T-cell (primary cell): ENCODE measurements at places on chromosomes 1 and 21.
A peak's percentile ranks its signal among the peaks of the same experiment; 100 is the strongest.

- peak; percentile 31 for DNase-seq
Observed at GRCh38 chr1:44031252-44032169, at the start of gene SLC6A9. SLC6A9 (minus strand) TSS chr1:44031462; CDS start chr1:44024277, 7,185 bp downstream.

GRCh38 chr1:161342821-161343220 lies 24.9 kb downstream of the CFAP126 start:
- DNase-seq: no peak

DNA sequence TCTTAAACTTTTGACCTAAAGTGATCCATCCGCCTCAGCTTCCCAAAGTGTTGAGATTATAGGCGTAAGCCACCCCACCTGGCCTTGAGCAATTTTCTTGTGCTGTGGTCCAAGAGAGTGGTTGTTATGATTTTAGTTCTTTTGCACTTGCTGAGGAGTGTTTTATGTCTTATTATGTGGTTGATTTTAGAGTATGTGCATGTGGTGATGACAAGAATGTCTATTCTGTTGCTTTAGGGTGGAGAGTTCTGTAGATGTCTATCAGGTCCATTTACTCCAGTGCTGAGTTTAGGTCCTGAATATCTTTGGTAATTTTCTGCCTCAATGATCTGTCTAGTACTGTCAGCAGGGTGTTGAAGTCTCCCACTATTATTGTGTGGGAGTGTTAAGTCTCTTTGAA lies 11.2 kb upstream of the S100B start:
- DNase-seq: no peak

GRCh38 chr1:151934048-151934493 lies 24.8 kb upstream of the THEM4 start:
- DNase-seq: peak; percentile 28

DNA sequence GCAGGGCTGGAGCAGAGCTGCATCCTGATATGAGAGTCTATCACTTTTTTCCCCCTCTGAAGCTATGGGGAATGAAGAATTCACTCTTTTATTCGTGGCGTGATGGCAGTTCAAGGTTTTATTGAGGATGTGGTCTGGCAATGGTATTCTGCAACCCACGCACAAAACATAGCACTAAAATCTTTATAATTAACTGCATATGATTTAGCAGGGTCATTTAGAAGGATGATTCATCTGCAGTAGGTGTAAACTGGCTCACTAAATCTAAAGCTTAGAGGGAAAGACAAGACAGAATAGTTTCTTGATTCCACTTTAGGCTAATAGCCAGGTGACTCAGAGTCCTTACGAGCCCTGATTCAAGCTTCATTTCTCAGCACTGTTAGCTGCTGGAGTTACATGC lies 25.0 kb upstream of the CHRM3 start:
- no peak for DNase-seq

DNA sequence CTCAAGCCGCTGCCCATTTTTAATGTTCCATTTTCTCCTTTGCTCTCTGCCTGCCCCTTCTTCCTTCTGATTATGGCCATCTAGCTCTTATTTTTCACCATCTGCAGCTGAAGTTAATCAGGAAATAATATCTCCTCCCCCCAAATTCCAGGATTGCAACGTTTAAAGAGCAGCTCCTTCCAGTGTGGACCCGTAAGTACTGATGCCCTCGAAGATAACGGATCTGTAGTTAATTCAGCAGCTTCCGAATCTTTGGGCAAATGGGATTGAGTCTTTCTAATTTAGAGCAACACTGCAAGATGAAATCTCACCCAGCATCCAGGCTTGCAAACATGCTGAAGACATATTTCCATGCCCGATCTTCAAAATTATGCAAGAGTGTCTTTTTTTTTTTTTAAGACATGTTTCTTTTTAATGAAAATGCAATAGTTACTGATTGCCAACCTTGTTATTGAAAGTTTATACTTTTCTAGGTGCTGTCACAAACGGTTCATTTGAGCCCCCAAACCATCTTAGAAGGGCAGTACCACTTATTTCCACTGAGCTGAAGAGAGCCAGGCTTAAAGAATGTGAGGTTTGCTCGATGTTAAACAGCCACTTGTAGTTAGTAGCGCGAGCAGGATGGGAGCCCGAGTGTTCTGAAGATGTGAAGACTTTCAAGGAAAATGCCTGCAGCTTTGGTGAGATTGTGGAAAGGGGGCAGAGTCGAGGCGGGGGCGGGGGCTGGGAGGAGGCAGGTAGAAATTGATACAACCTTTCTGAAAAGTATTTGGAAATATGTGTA lies 10.9 kb upstream of the RCAN3 start:
- DNase-seq: no peak

- DNase-seq: peak; percentile 46
Observed at GRCh38 chr1:2554621-2555387, 1.4 kb upstream of the TNFRSF14 start.

- DNase-seq: no peak
Observed at GRCh38 chr1:208576425-208576824, 332.2 kb upstream of the PLXNA2 start.

DNA sequence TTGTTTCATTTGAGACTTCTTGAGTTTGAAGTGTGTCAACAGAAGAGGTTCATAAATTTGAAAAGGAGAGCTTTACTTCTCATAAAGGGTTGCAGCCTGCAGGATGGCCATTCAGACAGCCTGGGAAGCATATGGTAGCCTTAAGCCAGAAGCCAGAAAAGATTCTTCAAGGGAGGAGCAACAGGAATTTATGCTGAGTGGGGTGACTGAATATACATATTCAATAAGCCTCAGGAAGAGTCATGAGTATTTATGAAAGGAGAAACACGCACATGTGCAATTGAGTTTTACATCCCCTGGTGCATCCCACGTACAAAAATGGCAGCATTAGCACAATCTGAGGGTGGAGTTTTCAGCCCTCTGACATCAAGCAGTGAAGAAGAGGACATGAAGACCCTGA lies 290.2 kb downstream of the KCTD3 start:
- DNase-seq: no peak

- no peak for DNase-seq
Observed at GRCh38 chr1:82565546-82565945, 764.8 kb downstream of the ADGRL2 start.

DNA sequence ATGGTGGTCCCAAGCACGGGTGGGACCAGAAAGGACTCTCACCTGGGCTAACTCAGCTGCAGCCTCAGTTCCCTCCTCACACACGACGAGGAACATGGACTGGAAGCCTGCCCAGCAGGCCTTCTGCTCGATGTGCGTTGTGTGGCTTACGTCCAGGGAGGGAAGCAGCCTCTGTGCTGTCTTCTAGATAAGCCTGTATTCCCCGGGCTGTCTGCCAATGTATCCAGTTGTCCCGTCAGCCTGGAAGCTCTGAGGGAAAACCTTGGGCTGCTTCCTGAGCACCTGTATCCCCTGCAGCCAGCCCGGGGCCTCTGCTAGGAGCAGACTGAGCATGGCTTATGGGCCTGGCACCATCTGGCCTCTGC lies 10.5 kb downstream of the PCSK9 start:
- no peak for DNase-seq

- DNase-seq: peak; percentile 89
Observed at GRCh38 chr1:201019321-201019977, 4.1 kb downstream of the KIF21B start.

GRCh38 chr21:29189353-29189752 lies 58.9 kb downstream of the MAP3K7CL start:
- no peak for DNase-seq

GRCh38 chr1:202329891-202330290 lies 11.8 kb downstream of the UBE2T start:
- no peak for DNase-seq

- DNase-seq: no peak
Observed at GRCh38 chr1:25425098-25426085, 4.8 kb upstream of the RHCE start.

DNA sequence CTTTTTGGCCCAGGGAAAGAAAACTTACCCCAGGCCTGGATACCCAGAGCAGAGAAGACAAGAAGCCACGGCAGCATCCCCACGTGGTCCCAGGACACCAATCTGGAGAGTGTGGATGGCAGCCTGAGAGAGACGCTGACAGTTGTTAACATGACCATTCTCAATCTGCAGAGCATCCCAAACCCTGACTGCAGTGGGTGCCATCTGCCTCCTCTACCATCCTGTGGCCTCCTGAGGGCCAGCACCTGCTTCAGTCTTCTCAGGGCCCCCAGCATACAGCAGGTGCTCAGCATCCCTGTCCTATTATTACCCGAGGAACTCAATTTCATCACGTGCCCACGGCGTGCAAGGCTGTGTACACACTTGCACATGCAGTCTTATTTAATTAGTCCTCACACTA lies 785 bp downstream of the PGLYRP4 start:
- DNase-seq: no peak

DNA sequence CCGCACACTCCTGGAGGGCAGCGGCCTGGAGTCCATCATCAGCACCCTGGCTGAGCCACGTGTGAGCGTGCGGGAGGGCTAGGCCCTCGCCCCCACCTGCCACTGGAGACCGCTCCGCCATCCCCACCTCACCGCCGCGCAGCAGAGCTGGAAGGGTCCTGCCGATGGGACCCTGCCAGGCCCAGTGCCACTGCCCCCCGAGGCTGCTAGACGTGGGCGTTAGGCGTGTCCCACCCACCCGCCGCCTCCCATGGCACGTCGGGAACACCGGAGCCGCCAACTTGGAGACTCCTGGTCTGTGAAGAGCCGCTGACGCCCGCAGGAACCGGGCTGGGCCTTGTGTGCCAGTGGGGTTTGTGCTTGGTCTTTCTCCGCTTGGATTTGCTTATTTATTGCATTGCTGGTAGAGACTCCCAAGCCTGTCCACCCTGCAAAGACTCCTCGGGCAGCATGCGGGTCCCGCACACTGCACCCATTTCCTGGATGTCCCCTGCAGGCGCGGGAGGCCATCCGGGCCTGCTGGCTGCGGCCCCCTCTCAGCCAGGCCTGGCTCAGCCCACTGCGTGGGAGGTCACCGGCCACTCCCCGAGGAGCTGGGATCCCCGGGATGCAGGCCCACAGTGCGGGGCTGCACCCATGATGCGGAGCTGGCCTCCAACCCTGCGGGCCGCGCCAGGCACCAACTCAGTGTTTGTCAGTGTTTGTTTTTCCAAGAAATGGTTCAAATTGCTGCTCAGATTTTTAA lies 6.0 kb downstream of the LY9 start:
- no peak for DNase-seq

GRCh38 chr21:45334591-45335081 lies 46.9 kb upstream of the POFUT2 start:
- no peak for DNase-seq
